Stimulated activated CD4-positive, alpha-beta T cell treated with anti-CD3 and anti-CD28 coated beads, Interleukin-2, amount 100 ng/mL, for 24 hours (primary cell): ENCODE measurements at places on chromosomes 7 and 10.

GRCh38 chr7:47102331-47102841 lies 479.5 kb downstream of the TNS3 start:
- DNase-seq = no peak

DNA sequence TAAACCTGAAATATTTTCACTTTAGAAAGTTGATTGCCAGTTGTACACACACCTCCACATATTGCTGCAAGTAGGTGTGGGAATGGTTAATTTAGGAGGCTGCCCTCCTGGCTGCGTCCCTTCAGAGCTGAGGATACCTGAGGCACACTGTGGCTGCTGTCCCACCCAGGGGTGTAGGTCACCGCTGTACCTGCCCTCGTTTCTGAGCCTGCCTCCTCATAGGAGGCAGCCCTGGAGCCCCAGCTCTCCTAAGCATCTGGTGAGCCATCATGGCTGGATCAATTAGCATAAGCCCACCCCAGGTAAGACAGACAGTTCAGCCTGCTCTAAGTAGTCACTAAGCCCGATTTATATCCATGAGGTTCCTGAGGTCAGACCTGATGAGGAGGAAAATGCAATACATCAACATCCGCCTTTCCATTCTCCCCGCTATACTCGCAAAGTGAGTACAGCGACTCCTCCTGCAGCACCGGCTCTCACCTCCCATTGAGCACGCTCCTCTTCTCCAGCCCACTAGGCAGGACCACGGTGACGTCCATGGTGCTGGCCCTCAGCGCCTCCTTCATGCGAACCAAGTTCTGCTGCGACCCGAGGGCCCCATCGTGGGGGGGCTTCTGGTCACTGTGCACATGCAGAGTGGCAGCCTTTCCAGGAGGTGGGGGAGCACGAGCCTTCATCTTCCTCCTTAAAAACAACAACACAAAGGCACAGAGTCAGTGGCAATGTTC lies 97.2 kb downstream of the COBL start:
- DNase-seq = no peak

DNA sequence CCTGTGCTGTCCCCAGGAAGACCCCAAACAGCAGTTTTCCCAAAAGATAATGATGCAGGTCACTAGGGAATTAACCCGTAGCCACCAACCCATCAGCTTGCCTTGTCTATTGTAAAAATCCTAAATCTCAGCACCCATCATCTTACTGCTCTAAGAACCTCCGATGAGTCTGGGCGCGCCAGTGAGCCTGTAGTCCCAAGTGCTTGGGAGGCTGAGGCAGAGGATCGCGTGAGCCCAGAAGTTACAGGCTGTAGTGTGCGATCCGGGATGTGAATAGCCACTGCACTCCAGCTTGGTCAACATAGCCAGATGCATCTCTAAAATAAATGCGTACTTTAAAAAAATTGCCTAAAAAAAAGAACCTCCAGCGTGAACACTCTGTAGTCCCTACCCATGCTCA lies 951 bp downstream of the AS3MT start:
- DNase-seq = no peak

GRCh38 chr7:140317597-140317996 lies 80.7 kb downstream of the SLC37A3 start:
- DNase-seq = no peak

GRCh38 chr10:46255801-46256747 lies 30.7 kb upstream of the ANTXRL start:
- peak; percentile 77 for DNase-seq

DNA sequence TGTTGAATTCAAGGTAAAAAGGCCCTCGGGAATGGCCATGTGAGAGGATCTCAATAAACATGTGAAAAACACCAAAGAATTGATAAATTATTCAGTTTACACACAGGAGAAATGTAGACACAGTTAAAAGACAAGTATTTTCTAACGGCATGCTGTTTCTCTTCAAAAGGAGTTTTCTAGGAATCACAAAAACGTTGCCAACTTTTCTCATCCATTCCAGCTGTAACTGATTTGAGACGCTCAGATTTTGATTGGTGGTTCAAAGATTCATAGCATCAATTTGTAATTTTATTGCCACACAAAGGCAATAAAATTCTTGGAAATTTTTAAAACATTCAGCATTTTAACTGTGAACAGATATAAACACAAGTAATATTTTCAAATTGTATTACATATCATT lies 384.9 kb upstream of the PFKP start:
- no peak for DNase-seq

- no peak for DNase-seq
Measured at GRCh38 chr10:129101232-129101980, 365.6 kb upstream of the MGMT start.

- DNase-seq = no peak
Measured at GRCh38 chr7:158707610-158708009, 3.0 kb upstream of the NCAPG2 start.

GRCh38 chr7:16028103-16028502 lies 341.6 kb upstream of the MEOX2 start:
- DNase-seq = no peak

GRCh38 chr10:112565434-112566053 lies 118.5 kb downstream of the VTI1A start:
- DNase-seq = no peak

DNA sequence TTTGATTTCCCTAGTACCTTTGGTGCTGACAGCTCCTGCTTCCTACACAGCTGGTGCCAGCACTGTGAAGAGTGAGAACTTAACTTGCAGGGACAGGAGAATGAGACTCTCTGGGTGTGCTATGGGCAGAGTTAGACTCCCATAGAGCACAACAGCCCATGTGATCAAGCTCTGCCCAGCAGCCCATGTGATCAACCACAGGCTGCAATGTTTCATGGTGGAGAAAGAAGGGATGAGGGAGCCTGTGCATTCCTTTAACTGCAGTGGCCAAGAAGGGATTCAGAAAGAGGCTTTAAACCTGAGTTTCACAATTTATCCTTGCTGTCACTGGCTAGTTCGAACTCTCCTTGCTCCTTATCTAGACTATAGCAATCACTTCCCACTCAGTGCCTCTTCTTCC lies 10.0 kb upstream of the MEST start:
- no peak for DNase-seq

DNA sequence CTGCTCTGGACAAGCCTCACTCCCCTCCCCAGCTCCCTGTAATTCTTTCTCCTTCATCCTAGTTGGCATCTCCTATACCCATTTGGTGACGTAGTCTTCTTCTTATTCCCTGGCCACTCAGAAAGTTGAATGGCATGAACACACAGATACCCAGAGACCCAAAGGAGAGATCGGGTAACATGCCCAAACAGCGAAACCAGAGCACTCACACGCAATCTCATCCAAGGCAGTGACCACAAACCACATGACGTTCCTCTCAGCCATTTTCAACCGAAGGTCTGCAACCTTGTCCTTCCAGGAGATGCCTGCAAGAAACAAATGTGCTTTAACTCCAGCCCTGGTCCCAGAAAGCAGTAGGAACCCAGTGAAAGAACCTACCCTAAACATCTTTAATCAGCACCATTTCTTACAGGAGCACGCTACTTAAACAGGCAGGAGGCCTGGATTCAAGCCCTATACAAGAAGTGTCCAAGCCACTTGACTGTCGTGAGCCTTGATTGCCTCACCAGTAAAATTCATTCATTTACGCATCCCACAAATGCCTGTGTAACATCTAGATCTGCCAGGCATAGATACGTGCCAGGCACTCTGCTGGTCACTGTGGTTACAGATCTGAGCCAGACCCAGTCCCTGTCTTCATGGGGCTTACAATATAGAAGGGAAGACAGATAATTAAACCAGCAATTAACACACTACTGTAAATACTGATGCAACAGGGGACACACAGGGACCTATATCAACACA lies 37.1 kb downstream of the XPNPEP1 start:
- DNase-seq = no peak

- no peak for DNase-seq
Measured at GRCh38 chr7:46930366-46930765, 651.5 kb downstream of the TNS3 start.

DNA sequence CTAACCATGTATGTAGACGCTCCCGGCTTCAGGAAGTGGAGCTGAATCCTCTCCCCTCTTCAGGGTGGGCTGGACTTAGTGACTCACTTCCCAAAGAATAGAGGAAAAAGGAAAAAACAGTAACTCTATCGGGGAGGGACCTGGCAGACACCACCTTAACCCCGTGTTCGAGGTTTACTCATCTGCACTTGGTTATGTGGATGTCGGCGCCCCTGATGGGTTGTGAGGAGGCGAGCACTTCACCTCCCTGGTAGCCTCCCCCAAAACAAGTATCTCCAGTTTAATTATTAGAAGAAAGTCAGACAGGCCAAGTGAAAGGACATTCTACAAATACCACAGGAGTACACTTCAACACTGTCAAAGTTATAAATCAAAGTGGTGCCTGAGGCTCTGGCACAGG lies 559.7 kb downstream of the TCERG1L start:
- no peak for DNase-seq

DNA sequence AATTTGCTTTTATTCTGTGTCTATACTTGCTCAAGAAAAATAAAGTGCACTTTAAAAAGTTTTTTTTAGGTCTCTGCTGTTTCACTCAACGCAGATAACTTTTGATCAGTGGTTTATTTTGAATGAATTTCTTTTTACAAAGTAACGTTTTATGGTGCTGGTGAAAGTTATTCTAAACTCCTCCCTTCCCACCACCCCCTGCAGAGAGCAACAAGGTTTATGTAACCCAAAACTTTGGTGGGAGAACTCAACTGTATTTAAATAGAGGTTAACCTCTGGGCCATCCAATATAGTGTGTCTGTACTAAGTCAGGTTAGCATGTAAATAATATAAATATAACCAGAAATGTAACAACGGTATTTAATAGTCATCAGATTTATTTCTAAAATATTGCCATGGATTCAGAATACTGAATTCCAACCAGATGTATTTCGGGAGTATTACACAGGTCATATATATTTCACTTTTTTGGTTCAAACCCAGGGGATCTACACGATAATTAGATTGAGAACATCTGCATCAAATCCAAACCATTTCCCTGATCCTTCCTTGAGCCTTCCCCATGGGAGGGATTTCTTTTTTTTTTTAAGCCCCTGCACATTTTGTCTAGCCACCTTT lies 3.9 kb upstream of the CUX1 start:
- DNase-seq = no peak

DNA sequence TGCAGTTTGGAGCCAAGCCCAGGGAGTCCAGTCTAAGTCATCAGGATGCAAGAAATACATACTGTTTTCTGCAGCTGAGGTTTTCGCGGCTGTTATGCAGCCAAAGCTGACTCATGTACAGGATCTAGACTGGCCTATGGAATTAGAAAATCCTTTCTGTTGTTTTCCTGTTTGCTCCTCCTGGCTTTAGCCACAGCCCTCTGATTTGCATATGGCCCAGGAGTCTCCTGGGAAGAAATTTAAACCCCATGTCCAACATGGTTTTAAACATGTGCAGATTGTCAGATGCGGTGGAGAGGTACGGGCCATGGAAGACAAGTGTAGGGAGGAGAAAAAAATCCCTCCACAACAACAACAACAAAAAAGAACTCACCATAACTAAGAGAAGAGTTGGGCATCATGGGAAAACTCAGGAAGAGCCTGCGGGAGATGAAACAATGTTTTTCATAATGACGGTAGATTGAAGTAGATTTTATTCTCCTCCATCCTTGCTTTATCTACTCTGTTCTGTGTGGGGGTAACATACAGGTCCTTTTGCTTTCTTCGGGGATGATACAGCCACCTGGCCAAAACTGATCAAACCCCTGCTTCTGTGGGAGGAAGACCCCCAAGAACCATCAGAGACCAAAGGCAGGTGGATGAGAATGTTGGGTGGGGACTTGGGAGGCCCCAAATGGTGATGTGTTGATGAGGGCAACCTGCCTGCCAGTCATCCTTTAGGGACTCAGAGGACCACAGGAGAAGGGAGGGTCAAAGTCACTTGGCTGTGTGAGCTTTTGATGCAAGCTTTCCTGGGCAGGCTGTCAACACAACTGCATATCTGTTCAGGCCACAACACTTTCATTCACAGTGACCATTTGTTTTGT lies 29.8 kb upstream of the GNA12 start:
- no peak for DNase-seq

GRCh38 chr10:120453886-120454285 lies 3.1 kb upstream of the PLPP4 start:
- no peak for DNase-seq

DNA sequence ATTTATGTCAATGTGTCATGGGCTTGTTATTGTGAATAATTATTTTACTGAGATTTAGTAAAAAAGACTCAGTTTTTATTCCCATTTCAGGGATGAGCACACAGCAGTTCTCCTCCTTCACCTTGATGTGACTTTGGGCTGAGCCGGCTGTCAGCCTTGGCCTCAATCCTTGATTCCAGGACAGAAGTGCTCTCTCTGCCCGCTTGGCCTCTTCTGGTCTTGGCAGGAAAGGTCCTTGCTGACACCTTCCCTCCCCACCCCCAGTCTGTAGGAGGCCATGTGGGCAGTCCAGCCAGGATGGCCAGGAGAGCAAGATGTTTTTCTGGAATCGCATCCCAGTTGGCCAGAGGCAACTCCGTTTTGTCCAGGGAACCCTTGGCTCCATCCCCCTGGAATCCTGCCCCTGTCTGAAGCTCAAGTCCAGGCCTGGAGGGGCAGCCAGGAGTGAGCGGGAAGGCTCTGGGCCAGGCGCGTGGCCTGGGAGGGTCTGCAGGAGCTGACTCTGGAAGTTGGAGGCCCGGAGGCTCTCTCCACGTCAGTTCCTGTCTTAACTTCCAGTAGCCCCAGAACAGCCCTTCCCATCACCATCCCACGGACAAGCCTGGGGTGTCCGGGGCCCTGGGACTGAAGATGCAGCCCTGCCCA lies 100.9 kb downstream of the PDGFA start:
- DNase-seq = no peak

- DNase-seq = no peak
Measured at GRCh38 chr7:961546-962400, 7.3 kb upstream of the ADAP1 start.
